Stimulated activated CD4-positive, alpha-beta T cell treated with anti-CD3 and anti-CD28 coated beads, Interleukin-15, amount 100 ng/mL, for 24 hours (primary cell): ENCODE measurements at places on chromosomes 12 and 14.

DNA sequence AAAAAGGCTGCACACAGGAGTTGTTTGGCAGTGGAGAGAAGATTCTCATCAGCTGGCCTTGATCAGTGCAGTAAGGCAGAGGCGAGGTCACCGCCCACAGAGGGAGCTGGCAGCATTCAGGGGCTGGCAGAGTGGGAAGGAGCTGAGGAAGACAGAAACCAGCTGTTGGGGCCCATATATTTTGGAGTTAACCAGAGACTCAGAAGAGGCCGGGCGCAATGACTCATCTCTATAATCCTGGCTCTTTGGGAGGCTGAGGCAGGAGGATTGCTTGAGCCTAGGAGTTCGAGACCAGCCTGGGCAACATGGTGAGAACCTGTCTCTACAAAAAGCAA, 17.7 kb downstream of the SMCO2 start:
- peak; percentile 56 for DNase-seq

- no peak for DNase-seq
Observed at GRCh38 chr12:66352197-66352596, 49.9 kb downstream of the HELB start.

- DNase-seq, result no peak
Observed at GRCh38 chr14:104212206-104213095, 74.1 kb downstream of the KIF26A start.

DNA sequence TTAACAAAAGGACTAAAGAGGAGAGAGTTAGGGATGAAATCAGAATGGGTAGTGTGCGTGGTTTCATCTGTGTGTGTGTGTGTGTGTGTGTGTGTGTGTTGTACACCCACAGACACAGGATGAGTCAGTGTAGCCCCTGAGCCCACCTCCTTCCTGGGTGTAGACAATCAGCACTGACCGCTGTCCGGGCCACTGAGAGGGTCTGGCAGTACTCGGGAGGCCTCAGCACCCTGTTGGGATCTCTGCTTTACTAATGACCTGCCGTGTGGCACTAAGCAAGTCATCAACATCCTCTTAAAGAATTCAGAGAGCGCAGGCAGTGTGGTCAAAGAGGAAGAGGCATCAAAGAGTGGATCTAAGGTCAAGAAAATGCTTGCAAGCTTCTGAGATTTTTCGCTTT, 112.6 kb downstream of the PRMT8 start:
- no peak for DNase-seq

- no peak for DNase-seq
Observed at GRCh38 chr12:111100554-111100953, 180.2 kb upstream of the MYL2 start.

DNA sequence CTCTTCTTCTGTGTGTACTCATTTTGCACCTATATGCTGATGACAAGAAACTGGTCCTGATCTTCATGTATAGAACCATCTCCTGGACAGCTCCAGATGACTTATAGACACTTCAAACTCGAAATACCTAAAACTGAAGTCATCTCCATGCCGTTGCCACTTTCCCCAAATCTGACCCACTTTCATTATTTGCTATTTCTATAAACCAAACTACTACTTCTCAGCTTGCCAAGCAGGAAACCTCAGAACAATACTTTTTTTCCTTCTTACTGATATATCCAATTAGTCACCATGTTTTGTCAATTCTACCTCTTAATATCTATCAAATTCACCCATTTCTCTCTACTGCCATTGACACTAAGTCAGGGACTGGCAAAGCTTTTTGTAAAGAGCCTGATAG, 14.8 kb downstream of the SGPP1 start:
- no peak for DNase-seq

DNA sequence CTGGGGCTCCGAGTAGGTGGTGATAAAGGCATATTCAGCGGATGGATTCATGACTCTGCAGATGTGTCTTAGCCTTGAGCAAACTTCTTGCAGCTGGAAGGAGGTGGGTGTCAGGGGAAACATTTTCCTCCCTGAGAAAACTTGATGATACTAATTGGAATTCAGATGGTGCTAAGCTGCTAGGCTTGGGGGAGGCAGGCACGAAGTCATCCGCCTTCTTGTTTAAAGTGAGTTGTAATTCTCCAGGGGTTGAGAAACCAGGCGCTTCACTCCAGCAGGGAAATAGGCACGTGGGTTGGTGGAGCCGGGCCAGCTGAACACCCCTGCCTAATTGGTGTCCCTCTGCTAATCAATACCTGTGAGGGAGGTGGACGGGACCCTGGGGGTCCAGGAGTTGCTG, 48.9 kb upstream of the FAM181A start:
- no peak for DNase-seq

- no peak for DNase-seq
Observed at GRCh38 chr12:97801471-97802059, 339.0 kb downstream of the RMST start.

DNA sequence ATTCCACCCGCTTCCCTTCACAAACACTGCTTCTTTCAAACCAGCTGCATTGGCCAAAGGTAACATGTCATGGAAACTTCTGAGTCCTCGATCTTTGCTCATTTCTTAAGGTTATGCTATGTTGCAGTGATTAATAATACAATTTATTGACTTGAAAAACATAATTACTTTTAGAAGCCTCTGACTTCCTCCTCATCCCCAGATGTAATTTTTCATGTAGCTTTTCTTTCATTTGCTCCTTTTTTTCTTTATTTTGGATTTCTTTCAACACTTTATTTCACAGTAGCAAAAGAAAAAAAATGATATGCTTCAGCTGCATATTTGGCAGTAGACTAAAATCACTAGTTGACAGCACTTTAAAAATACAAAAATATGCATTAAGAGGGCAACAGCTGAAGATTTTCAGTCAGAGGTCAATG, 116.2 kb downstream of the LRRIQ1 start:
- DNase-seq, result no peak

DNA sequence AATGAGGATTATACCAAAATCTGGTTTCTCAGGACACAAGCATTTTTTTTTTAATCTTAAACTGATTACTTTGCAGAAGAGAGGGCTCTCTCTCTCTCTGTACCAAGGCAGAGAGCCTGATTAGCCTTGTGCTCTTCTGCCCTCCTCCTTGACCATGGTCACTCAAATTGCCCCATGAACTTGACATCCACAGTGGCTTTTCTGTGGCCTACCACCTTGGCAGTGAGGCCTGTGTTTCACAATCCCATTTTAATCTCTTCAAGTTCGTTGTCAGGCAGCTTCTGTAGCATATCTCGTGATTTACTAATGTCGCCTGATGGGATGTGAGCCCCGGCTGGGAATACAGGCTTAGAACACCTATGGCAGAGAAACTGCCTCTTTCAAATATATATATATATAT, 30.7 kb upstream of the PWP1 start:
- no peak for DNase-seq

- DNase-seq, result no peak
Observed at GRCh38 chr12:58787021-58787760, 133.1 kb downstream of the LRIG3 start.

DNA sequence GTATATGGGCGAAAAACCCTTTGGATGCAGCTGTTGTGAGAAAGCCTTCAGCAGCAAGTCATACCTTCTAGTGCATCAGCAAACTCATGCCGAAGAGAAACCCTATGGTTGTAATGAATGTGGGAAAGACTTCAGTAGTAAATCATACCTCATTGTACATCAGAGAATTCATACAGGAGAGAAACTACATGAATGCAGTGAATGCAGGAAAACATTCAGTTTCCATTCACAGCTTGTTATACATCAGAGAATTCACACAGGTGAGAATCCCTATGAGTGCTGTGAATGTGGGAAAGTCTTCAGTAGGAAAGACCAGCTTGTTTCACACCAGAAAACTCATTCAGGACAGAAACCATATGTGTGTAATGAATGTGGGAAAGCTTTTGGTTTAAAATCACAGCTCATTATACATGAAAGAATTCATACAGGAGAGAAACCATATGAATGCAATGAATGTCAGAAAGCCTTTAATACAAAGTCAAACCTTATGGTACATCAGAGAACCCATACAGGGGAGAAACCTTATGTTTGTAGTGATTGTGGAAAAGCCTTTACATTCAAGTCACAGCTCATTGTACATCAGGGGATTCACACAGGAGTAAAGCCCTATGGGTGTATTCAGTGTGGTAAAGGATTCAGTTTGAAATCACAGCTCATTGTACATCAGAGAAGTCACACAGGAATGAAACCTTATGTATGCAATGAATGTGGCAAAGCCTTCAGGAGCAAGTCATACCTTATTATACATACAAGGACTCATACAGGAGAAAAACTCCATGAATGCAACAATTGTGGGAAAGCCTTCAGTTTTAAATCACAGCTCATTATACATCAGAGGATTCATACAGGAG, 21.4 kb downstream of the ZNF268 start:
- no peak for DNase-seq

- DNase-seq, result no peak
Observed at GRCh38 chr12:12185414-12185813, 81.4 kb downstream of the LRP6 start.

DNA sequence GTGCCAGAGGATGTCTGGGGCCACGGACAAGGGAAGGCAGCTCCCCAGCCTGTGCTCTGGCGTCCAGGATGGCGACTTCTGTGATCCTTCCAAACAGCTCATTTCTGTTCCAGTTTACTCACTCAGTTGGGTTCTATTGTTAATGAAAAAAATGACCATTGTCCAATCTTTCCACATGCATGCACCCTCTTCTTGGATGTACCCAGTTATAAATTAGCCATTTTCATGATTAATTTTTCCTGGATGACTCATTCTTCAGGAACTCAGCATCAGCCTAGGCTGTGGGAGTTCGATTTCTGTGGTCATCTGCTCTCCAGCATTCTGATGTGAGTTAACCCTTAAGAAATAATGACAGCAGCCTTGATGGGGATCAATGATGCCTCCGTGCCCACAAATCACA, 926.8 kb downstream of the BCL11B start:
- no peak for DNase-seq

- no peak for DNase-seq
Observed at GRCh38 chr14:73369428-73369827, 88.9 kb downstream of the NUMB start.

GRCh38 chr14:55103005-55103640, 25.9 kb upstream of the LGALS3 start:
- peak; percentile 57 for DNase-seq

DNA sequence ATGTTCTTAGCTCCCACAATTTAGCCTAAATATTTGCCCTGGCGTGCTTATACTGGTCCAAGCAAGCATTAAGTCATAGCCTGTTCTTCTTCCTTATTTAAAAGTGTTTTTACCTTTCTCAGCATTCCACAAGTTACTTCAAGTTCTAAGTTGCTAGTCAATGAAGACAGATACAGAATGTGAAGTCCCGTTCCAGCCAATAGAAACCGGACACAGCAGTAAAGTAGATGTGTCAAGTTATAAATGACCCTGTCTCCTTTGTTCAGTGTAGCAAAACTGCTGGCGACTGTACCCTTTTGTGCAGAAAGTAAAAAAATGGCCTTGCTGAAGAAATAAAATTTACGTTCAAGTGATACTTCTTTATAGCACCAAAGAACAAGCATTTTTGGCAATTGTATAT, 3.9 kb downstream of the SNAPC1 start:
- no peak for DNase-seq

- no peak for DNase-seq
Observed at GRCh38 chr14:54396183-54396492, 669 bp upstream of the CDKN3 start.

DNA sequence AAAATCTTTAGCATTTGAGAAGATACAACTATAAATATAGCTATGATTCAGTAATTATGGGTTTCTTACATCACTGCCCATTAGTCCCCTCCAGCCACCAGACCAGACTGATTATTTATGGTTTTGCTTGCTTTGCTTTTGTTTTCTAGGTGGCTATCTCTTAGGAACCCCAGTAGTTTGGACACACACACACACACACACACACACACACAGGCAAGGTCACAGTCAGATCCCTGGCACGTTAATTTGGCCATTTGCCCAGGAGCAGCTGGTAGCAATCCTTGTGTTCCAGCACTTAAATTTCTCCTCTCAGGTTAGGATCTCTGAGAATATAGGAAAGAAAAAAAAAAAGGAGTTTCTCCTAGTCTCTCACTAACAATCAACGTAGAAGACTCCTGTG, 90.2 kb upstream of the RESF1 start:
- no peak for DNase-seq

GRCh38 chr12:69269736-69270135, 30.4 kb downstream of the CPSF6 start:
- no peak for DNase-seq

DNA sequence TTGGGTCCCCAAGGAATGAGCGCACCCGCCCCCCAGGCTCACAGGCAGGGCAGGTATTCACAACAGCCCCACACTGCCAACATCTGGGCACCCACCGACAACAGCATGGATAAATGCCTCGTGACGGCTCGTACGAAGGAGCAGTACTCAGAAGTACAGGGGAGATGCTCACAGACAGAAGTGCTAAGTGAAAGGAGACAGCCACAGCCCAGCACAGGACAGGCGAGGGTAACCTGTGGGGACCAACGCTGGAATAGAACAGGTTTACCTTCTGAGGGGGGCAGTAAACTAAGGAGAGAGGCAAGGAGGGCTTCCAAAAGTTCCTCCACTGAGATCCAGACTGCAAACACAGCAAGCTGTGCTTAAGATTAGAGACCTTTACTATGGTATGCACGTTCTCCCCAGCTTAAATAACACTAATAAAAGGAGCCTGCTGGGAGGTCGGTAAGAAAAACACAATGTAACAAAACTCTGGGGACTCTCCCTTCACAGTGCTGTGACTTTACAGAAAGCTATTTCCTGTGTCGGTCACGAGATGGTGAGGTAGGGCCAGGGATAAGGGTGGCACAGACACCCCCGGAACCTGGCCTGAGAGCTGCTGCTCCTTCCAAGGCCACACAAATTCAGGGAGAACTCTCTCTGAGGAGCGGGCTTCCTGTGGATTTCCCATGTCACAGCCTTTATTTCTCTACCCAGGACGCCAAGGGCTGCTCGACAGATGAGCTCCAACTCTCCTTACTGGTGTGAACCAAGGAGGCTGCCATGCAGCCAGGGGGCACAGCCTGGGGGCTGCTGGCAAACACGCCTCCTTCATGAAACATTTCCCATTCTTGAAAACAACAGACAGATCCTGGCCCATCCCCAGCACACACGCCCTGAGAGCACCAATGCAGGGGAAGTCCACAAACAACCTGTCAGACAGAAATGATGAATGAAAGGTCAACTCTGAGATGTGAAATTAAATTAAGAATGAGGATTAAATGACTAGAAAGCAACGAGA, 26.3 kb downstream of the SLC15A4 start:
- no peak for DNase-seq

- no peak for DNase-seq
Observed at GRCh38 chr12:46480316-46480715, 107.7 kb upstream of the SLC38A2 start.

GRCh38 chr12:65881965-65882413, 57.7 kb downstream of the HMGA2 start:
- peak; percentile 5 for DNase-seq

- no peak for DNase-seq
Observed at GRCh38 chr14:77488558-77488957, 10.1 kb downstream of the ISM2 start.
